NCI-H146 (cell line): ENCODE measurements at places on chromosomes 6 and 20.
A peak's percentile ranks its signal among the peaks of the same experiment; 100 is the strongest.

DNA sequence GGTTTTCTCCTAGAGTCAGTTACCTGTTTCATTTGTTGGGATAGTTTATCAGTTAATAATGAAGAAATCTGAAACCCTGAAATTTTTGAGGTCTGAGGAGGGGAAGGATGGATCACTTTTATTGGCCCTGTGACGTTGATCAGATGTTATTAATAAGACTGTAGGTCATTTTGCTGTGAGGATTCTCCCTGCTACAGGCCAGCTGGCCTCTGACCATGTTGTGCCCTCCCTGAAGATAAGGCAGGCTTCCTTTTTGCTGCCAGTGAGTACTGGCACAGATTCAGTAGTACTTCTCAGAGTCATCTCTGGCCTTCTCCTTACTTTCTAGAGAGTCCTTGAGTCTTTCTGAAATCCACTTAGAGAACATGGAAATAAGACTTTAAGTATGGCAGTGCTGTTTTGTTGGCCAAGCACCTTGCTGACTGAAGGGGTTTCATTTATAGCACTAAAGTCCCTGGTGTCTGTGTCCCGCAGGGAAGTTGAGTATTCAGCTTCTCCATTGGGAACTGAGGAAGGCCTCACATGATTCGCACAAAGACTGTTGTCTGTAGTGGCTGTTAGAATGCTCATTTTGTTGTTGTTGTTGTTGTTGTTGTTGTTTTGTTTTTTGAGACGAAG, 202.6 kb downstream of the DTNBP1 start:
- DNase-seq: no peak

GRCh38 chr6:142225552-142225951, 76.3 kb upstream of the ADGRG6 start:
- no peak for DNase-seq

GRCh38 chr6:164396071-164397047, 913.0 kb downstream of the C6orf118 start:
- DNase-seq: peak; percentile 73

GRCh38 chr20:36541768-36542488, 609 bp downstream of the MYL9 start:
- peak; percentile 13 for DNase-seq

- DNase-seq: no peak
These were observed 35.8 kb downstream of the CDC5L start for GRCh38 chr6:44423306-44423705.

GRCh38 chr20:25532971-25533391, 52.4 kb downstream of the NINL start:
- DNase-seq: no peak

DNA sequence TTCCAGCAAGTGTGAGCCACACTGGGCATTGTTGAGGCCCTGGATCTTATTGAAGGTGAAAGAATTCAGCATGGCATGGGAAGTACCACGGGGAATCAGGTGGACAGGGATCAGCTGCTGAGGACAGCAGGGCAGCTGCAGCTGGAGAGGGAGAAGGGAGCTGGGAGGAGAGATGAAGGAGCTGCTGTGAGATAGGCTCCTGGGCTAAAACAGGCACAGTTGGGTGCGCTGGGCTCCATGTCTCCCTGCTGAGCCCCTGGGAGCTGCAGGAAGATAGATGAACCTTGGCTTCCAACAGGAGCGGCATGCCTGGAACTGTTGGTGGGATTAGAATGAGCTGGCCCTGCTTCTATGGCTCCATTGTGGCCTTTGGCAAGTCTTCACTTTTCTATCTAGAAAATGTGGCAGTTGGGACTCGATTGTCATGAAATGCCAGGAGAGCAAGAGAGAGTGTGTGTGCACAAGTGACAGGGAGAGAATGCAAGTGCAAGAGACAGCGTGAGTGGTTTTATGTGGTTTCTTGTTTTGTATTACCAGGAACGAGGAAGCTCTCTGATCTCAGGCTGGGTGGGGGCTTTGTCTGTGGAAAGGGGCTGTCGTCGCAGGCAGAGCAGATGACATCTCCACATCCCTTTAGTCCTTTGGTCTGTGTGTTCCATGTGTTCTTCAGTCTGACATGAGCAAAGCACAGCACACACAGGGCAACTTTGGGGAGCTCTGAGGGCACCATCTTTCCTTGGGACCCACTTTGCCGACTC, 20.4 kb downstream of the SNPH start:
- DNase-seq: peak; percentile 48

GRCh38 chr20:58173930-58174707, 54.3 kb downstream of the ANKRD60 start:
- no peak for DNase-seq

GRCh38 chr6:142481466-142481865, 179.7 kb downstream of the ADGRG6 start:
- no peak for DNase-seq

GRCh38 chr6:44785130-44785529, 397.6 kb downstream of the CDC5L start:
- no peak for DNase-seq

- DNase-seq: peak; percentile 27
These were observed 20.7 kb downstream of the DYNLRB1 start for GRCh38 chr20:34536798-34537394.

GRCh38 chr6:12348530-12349511, 58.7 kb downstream of the EDN1 start:
- no peak for DNase-seq

DNA sequence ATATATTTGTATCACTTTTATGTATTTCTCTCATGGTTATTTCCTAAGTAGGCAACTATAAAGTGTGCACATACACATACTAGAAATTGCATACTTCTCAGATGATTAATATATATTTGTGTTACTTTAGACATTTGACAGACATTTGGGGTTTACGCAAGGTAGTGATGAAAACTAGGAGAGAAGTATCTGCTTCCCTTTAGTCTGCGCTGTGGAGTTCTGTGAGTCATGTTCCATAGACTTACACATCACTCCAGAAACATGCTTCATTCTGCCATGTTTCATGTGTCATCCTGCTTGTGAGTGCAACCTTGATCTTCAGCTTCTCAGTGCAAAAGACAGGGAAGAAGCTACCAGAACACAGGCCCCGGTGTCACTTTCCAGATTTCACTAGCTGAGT, 200.7 kb upstream of the BMP2 start:
- no peak for DNase-seq

DNA sequence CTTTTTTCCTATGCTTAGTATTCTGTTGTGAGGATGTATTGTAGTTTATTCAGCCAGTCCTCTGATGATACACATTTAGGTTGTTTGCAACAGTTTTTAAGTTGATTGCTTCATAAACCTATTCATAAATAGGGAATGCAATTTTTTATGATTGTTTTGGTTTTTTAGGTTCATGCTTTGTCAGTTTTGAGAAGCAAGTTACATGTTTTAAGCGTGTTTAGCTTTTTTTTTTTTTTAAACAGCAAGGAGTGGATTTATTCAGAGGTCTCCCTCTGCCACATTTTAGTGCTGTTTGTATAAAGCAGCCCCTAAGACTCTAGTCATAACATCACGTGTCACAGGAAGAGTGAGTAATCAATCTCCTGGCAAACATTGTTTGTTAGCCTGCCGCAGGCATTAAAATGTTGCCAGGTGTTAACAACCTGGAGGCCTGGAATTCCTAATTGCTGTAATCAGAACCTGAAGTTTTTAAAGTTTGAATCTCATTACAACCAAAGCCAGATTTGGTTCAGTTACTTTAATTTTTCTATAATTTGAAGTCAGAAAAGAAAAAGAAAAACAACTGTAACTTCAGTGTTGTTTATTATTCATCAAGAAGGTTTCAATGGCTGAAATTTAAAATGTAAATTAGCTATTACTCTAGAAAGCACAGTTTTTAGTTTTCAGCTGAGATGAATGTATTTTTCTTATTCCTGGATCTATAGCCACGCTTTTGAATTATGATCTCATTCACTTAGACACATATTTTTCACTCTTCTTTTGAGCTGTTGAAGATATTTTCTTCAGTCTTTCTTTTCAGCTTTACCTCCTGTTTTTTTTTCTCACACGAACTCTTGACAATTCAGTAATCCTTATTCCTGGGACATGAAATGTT, 59.2 kb downstream of the KCNS1 start:
- DNase-seq: peak; percentile 82

- DNase-seq: peak; percentile 70
These were observed 24.7 kb upstream of the CCN6 start for GRCh38 chr6:112029045-112029822.

DNA sequence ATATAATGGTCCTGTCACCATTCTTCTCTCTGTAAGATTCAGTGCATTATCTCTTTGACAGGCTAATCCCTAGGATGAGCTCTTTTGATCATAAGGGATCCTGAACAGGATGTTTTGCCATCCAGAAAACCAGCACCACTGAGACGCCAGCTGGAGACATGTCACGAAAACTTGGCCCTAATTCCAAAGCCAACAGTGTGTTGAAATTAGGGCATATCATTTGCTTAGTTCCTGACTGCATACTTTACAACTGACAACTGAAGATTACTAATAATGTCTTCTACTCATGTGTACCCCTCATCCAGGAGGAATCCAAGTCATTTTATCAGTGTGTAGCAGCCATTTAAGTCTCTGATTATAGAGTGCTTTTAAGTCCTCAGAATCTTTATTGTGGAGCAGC, 243.6 kb downstream of the KCNQ5 start:
- DNase-seq: no peak

DNA sequence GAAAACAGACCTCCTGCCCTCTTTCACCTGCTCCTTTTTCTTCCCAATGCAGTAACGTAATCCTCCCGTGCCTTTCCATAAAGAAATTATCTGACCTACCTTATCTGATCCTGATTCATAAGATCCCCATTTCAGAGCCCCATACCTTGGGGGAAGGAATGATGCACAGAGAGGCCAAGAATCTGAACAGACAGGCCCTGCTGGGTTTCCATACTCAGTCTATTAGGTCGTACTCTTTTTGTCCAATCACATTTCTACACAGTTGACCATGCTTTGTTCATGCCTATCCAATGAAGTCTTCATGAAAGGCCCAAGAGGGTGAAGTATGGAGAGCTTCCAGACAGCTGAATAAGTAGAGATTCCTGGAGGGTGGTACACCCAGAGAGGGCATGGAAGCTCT, 25.3 kb downstream of the SRPK1 start:
- no peak for DNase-seq

- peak; percentile 22 for DNase-seq
These were observed 121.9 kb upstream of the ZFP64 start for GRCh38 chr20:52313341-52313963.

DNA sequence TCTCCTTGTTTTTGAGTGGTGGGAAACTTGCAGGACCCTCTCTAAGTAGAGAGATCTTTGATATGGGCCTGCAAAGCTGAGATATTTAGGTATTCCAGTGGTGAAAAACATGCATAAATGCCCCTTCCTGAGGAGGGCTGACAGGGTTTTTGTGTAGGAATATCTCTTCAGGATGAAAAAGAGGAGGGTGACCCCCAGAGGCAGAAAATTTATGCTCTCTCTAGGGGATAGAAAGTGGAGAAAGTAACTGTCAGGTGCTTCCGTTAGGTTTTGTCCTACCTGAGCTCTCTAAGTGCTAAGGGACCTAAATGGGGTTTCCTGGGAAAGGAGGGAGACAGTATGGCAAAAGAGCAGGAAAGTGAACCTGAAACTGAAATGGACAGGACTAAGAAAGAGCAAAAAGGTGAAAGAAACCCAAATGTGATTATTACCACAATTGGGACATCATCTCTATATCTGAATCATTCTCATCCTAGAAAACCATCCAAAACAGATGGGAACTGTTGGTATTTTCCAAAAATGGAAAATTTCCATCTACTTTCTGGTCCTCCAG, 2.0 kb downstream of the COL19A1 start:
- DNase-seq: no peak

- DNase-seq: no peak
These were observed 46.4 kb downstream of the VGLL2 start for GRCh38 chr6:117311726-117312125.

DNA sequence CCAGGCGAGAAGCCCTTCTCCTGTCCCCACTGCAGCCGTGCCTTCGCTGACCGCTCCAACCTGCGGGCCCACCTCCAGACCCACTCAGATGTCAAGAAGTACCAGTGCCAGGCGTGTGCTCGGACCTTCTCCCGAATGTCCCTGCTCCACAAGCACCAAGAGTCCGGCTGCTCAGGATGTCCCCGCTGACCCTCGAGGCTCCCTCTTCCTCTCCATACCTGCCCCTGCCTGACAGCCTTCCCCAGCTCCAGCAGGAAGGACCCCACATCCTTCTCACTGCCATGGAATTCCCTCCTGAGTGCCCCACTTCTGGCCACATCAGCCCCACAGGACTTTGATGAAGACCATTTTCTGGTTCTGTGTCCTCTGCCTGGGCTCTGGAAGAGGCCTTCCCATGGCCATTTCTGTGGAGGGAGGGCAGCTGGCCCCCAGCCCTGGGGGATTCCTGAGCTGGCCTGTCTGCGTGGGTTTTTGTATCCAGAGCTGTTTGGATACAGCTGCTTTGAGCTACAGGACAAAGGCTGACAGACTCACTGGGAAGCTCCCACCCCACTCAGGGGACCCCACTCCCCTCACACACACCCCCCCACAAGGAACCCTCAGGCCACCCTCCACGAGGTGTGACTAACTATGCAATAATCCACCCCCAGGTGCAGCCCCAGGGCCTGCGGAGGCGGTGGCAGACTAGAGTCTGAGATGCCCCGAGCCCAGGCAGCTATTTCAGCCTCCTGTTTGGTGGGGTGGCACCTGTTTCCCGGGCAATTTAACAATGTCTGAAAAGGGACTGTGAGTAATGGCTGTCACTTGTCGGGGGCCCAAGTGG, 5.3 kb downstream of the SNAI1 start:
- no peak for DNase-seq

GRCh38 chr20:35465976-35466375, 10.6 kb downstream of the CEP250 start:
- DNase-seq: no peak

- no peak for DNase-seq
These were observed 57.6 kb downstream of the CBLN4 start for GRCh38 chr20:55947701-55948100.

DNA sequence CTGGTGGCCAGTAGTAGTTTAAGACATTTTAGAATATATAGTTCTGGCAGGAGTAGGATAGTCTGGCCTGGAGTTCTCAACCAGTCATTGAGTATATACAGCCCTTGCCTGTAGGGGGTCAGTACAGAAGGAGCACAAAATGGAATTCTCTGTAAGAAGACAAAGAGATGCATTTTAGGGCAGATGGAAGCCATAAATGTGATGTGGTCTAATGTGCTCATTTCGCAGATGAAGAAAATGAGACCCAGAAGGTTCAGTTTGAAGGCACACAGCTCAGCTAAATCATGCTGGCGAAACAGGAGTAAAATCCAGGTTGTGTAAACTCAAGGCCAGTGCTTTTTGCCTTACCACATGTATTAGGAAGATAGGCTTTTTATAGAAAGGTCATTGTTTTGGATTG, 29.6 kb downstream of the QKI start:
- no peak for DNase-seq

DNA sequence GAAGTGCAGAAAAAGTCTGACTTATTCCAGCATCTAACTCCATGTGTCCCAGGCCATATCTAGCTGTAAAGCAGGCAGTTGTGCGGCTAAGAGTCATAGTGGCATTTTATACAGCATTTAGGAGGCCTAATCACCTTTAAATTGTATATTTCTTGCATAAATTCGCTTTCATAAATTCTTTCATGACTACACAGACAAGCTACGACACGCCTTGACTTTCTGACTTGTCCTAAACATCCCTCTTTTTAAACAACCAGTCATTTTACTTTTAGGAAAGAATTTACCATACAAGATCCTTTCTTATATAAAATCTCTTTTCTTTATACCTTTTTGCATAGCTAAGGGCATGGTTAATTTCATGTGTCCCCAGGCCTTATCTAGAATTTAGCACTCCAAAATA, 81.7 kb upstream of the THBS2 start:
- DNase-seq: no peak

- DNase-seq: no peak
These were observed 71.4 kb downstream of the DNAH8 start for GRCh38 chr6:38786486-38786885.
